Metanephros (tissue), 2 donors: ENCODE measurements at places on chromosomes 1 and 21. TPM values are rescaled to one million over a fixed set of nuclear protein-coding genes. Genes with fewer than 3 reads are reported as not detected.

Gene TENT5C
- total RNA-seq = 35.0 TPM

Gene DPT
- total RNA-seq = 11.4 TPM

Gene CXADR
- 51.1 TPM for total RNA-seq

Gene NUCKS1
- total RNA-seq = 158 TPM

Gene EVA1B
- 117 TPM for total RNA-seq

Gene TRPM2
- total RNA-seq = 3.2 TPM

Gene MCOLN3
- total RNA-seq = 5.3 TPM

Gene LMOD1
- 12.6 TPM for total RNA-seq

Gene SORT1
- 52.5 TPM for total RNA-seq

Gene C1orf21
- 13.7 TPM for total RNA-seq

Gene PTGER3
- 146 TPM for total RNA-seq

Gene CHI3L2
- 0.70 TPM for total RNA-seq
